Substantia nigra (tissue), 51 donors: ENCODE measurements at places on chromosomes 3 and 15.
A peak's percentile ranks its signal among the peaks of the same experiment; 100 is the strongest.

GRCh38 chr15:81334768-81335435 lies 11.0 kb upstream of the STARD5 start:
- no peak for DNase-seq

DNA sequence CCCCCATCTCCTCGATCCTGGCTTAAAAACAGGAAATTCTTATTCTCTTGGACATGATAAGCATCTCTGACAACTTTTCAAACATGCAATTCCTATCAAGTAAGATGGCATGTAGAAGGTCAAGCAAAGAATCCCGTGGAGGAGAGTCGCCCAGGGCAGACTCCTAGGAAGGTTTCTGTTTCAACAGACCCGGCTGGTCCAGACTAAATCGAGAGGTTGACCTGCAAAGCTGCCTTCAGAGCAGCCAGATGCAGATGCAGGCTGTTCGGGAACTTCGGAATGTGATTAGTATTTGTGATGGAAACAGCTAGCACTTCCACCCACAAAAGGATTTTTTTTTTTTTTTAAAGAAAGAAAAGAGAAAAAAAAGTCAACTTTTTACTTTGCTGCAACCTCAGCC lies 216.8 kb downstream of the NR1D2 start:
- no peak for DNase-seq

- DNase-seq, result no peak
These were observed 43.0 kb downstream of the CD200R1 start for GRCh38 chr3:112931736-112932521.

DNA sequence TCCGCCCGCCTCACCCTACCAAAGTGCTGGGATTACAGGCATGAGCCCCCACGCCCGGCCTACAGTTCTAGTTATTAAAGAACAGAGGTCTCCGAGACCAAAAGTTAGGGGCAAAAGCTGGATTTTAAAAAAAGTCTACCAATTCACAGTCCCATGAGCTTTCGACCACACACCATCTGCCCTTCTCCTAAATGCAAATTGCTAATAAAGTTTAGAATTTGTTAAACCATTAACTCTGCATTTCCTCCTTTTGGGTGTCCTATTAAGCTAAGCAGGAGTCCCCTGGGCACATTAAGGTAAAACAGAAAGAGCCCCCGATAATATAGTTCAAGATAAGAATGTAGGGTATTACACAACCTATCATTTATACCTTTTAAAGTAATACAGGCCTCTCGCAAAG lies 322.7 kb downstream of the FOXP1 start:
- no peak for DNase-seq

DNA sequence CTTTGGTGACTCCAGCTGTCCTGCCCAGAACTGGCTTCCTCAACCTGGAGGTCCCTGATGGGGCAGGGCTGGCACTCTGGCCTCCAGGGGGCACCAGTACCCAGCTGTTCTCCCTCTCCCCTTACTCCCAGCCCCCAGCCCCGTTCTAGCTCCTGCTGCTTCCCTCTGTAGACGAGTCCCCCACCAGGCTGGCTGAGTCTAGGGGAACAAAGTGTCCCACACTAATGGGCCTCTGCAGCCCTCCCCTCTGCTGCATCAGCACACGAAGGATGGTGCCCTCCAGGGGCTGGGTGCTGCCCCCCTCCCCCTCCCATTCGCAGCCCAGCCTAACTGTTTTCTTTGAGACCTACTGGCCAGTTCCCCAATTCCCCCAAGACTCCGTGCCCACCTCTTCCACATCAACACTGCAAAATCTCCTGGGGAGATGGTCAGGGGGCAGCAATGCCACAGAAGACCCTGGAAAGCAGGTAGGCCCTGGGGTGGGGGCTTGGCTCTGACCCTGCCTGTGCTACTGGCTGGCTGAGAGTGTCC lies 4.2 kb downstream of the RHCG start:
- DNase-seq, result no peak

GRCh38 chr15:90665288-90666134 lies 51.6 kb upstream of the BLM start:
- peak; percentile 9 for DNase-seq

DNA sequence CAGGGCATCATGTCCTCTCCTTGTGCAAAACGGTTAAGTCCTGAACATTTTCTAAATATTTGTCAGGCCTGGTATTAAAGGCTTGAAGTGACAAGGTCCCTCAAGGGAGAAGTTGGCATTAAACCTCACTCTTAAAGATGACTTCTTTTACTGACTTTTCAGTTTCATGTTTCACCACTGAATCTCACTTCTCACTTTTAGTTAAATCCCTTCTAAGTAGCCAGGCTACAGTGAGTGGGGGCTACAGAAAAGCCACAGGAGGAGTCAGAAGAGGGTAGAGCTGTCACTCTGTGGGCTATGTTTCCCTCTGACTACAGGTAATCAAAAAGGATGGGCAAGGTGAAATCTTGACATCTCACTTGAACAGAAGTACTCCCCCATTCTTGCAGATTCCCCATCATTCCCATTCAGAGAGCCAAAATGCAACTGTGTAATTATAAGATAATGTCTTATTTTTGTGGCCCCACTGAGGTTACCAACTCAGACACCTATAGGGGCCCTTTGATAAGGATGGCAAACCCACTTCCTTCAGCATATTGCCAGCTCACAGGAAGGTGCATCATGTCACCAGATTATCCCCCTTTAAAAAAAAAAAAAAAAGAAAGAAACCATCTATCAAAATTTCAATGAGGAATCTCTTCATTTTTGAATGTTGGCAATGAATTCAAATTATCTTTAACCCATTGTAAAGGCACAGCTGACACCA lies 790.1 kb upstream of the CFAP20DC start:
- no peak for DNase-seq
